Fibroblast of pulmonary artery (primary cell): ENCODE measurements at places on chromosomes 2 and 18.
A peak's percentile ranks its signal among the peaks of the same experiment; 100 is the strongest.

GRCh38 chr18:42996824-42997223 lies 118.7 kb downstream of the RIT2 start:
- no peak for DNase-seq

DNA sequence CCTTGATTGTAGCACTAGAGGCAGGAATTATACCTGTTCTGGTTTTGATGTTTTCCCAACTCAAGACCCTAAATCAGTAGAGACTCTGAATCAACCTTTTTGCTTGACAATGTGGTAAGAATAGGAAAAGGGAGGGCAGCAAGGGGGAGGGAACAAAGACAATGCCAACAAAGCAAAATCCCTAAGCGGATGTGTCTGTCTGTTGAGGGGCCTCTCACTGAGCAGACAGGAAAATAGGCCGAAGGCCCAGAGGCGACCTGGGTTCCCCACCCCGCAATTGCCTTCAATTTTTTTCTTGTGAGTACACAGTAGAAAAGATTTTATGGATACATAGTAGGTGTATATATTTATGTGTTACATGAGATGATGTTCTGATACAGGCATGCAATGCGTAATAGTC lies 75.6 kb downstream of the MAP4K4 start:
- DNase-seq: no peak

- DNase-seq: no peak
Observed at GRCh38 chr2:126029316-126029715, 626.6 kb upstream of the GYPC start.

DNA sequence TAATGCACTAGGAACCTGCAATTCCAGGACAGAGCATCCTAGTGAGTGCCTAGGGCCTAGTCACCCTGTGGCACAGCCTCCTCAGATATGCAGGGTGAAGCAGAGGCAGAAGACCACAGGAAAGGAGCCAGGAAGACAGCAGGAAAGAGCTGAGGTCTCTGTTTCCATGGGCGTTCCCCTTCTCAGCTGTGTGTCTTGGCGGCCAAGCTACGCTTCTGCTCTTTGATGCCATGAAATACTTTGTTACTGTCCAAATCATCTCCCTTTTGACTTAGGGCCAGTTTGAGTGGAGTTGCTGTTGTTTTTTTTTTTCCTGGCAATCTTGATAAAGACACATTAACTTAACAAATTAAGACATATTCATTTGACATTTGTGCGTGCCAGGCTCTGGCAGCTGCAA lies 67.3 kb downstream of the APOB start:
- DNase-seq: no peak

- DNase-seq: peak; percentile 91
Observed at GRCh38 chr2:36441816-36442215, 86.2 kb downstream of the CRIM1 start.

DNA sequence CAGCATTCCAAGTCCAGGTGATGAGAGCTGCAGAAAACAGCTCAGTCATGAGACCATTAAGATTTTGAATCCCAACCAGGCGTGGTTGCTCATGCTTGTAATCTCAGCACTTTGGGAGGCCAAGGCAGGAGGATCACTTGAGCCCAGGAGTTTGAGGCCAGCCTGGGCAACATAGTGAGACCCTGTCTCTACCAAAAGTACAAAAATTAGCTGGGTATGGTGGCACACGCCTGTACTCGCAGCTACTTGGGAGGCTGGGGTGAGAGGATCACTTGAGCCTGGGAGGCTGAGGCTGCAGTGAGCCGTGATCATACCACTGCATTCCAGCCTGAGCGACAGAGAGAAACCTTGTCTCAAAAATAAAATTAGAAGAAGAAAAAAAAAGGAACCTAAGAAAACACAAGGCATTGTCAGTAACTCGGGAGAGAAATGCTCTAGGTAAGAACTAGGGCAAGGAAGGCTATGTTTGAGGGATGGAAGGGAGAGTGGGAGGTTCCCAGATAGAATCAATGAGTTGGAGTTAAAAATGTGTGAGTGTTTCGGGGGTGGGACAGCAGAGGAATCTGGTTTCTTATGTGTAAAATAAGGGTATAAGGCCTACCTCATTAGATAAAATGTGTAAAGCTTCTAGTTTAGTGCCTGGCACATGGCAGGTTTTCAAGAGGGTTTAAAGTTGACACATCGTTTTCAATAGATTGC lies 23.3 kb upstream of the MTA3 start:
- DNase-seq: no peak

DNA sequence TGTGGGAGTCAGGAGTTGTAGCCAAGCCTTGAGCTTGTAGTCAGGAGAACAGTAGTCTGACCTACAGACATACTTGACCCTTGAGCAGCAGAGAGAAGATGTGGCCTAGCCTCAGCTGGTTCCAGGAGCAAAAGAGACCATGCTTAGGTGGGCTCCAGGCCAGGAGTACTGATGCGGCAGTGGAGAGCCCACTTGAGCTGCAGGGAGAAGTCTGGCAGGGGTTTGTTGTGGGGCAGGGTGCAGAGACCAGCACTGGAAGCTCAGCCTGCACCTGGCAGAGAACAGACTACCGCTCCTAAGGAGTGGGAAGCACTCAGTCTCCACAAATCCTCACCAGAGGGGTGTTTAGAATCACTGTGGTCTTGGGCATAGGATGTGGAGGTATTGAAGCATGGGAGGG lies 197.9 kb downstream of the TPGS2 start:
- no peak for DNase-seq

- DNase-seq: peak; percentile 8
Observed at GRCh38 chr2:164954954-164955701, at the start of gene SLC38A11. Gene SLC38A11, minus strand, starts transcription at chr2:164955525. Its CDS starts 278 bp downstream, at chr2:164955247.

DNA sequence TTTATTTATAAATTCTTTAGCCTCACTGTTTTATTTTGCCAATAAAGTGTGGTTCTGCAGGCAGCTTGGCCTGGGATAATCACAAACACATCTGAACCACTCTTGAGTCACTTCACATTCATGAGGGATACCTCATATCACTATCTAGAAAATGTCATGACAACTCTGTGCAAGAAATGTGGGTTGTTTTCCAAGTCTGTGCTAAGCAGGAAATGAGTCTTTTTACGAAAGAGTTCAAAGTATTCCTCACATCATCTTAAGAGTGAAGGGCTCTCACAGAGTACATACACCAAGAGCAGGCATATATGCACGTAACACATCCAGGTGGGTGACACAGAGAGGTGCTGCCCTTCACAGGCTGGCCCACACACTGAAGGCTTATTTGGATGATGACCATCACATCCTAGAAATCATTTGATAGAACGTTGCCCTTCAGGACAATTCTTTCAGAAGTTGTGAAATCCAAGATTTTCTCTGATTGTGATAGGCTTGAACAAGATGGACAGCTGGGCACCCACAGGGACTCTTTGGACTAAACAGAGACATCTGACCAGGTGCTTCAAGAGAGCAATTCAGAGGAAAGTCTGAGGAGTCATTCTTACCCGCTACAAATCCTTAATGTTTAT lies 811.1 kb upstream of the LRATD1 start:
- DNase-seq: peak; percentile 94

- no peak for DNase-seq
Observed at GRCh38 chr2:65053199-65053598, 3.0 kb upstream of the CEP68 start.

DNA sequence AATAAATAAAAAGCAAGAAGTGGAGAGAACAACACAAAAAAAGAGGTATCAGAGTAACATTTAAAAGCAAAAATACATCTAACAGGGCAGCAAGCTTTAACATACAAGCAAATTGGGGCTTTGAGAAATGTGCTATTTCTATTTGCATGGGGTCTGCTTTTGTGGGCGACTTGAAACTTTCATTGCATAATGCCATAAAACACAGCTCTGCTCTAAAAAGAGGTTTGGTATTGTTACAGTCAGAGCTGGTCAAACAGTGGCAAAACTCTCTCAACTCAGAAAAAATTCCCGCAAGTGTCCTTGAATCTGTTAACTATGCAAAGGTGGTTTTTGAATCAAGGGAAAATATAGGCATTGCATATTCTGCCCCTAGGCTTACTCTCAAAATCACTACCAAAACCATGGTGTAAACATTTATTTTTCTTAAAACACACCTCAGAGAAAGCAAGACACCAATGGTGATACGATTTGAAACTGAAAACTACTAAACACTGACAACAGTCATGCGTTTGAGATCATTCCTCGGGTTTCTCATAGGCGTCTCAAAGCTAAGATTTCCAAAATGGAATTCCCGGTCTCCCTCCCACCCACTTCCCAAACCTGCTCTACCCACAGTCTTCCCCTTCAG lies 45.5 kb downstream of the RNF152 start:
- DNase-seq: no peak

DNA sequence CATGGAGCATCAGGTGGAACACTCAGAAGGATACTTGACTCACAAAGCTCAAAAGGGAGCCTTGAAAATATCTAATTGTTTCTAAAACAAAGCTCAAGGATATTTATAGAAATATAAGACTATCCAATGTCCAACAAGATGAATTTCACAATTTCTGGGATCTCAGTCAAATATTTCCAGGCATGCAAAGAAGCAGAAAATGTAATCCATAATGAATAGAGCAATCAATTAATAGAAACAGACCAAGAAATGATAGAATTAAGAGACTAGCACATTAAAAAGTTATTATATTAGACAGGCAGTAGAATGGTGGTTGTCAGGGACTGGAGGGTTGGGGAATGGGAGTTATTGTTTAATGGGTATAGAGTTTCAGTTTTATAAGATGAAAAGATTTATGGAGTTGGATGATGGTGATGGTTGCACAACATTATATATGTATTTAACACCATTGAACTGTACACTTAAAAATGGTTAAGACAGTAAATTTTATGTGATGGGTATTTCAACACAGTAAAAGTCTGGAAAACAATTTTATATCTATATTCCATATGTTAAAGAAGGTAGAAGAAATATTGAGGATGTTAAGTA lies 189.9 kb upstream of the PIEZO2 start:
- no peak for DNase-seq

GRCh38 chr18:13646633-13647032 lies 79.7 kb downstream of the FAM210A start:
- DNase-seq: no peak

GRCh38 chr2:196247976-196248280 lies 76.5 kb upstream of the STK17B start:
- no peak for DNase-seq

DNA sequence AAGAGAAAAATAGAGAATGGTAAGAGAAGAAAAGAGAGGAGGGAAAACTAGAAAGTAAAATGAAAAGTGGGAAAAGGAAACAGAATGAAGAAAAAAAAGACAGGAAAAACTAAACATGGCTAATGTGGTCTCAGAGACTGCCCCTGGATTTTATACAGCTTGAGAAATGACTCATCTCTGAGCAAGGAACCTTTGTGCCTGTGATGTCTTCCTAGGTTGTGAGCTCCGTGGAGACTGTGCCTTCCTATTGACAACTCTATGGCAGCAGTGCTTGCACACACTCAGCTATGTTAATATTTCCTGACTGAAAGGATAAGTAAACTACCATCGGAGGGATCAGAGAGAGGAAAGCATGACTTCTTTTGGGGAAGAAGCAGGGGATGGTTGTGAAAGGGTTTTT lies 203.8 kb downstream of the RDH14 start:
- peak; percentile 52 for DNase-seq

- no peak for DNase-seq
Observed at GRCh38 chr2:47254464-47254863, 99.4 kb upstream of the STPG4 start.

DNA sequence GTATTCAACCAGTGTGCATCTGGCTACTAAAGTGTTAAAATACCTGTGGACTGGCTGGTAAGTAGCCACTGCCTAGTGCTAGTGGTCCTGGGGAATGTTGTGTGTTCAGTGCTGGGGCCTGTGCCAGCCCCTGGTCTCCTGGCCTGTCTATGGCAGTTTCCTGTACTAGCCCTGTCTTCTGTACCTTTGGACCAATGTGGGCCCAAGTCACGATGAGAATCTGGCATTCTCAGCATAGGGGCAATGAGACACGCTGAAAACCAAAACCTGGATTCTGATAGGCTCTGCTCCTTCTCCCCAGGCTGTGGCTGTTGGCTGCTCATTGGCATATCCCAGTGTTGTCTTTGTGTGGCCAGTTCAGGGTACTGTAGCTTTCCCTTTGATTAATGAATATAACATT lies 170.4 kb downstream of the PTPRM start:
- no peak for DNase-seq

DNA sequence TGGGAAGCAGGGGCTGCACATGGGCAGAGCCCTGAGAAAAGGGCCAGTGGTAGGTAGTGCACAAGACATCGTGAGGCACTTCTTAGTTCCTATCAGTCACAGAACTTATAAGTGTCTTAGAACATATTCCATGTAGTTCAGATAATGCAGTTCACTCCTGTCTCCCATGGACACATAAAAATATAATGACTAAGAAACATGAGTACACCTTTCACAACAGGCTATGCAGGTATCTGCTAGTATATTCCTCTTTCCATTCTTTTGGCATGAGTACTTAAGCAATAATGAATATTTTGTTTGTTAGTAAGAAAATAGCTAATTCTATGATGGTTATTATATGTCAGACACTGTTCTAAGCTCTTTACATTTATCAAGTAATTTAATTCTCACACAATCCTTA lies 808.4 kb downstream of the BCL11A start:
- no peak for DNase-seq

DNA sequence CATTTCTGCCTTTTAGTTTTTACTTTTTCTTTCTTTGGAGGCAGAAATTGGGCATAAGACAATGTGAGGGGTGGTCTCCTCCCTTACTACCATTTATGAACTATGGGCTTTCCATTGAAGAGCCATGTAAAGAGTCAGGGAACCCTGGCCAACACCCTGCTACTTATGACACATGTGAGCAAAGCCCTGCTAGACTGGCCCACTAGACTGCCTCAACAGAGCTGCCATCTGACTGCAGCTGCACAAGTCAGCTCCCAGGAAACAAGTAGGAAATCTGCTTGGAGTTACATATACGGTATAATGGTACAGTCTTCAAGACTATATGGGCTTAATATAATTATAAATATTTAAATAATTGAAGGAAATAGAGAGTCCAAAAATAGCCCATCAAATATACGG lies 816.8 kb downstream of the TRIB2 start:
- DNase-seq: no peak

DNA sequence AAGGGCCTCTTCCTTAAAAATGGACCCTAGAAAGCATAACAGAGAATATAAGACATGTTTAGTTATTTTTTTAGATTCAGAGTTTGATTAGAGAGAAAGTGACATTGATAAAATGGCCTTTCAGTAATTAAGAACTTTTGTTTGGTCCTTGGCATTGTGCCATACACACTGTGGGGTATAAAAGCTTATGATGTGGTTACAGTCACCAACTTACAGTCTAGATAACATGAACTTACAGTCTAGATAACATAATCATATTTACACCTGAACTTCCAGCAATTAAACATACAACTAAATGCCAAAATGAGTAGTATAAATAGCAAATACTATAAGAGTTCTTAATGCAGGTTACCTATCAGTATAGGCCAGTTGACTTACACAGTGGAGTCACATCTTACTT lies 25.6 kb upstream of the EFEMP1 start:
- DNase-seq: no peak

DNA sequence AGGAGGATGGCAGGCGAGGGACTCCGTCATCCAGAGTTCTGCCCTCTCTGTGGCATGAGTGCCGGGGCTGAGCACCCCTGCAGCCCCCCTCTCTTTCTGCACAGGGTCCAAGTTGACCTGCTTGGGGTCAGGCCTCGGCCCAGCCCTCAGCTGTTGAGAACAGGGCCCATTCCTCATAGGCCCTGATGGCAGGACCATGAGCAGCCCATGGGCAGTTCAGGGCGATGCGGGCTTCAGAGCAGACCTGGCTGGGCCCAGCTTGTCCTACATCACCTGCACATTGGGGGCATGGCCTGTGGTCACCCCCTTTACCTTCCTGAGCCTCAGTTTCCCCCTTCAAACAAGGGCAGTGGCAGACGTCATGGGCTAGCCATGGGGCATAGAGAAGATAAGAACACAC lies 238.1 kb downstream of the SEPTIN10 start:
- no peak for DNase-seq

- DNase-seq: no peak
Observed at GRCh38 chr18:28995319-28995718, 818.4 kb upstream of the CDH2 start.

GRCh38 chr2:51028829-51029228 lies 3.1 kb downstream of the NRXN1 start:
- DNase-seq: peak; percentile 1
